ENCODE measurements at places on chromosomes 13 and 19. TPM values are rescaled to one million over a fixed set of nuclear protein-coding genes. Genes with fewer than 3 reads are reported as not detected.

- DNase-seq = no peak
Measured at GRCh38 chr13:33227927-33228647, 57.5 kb downstream of the STARD13 start.

KLC3 gene
- total RNA-seq = 0.08 TPM

PRDX2 gene
- 1,737 TPM for total RNA-seq

GPR12 gene
- not detected for total RNA-seq

GRCh38 chr13:66069570-66069969 is 1160.6 kb downstream of the PCDH9 start:
- no peak for DNase-seq

- no peak for DNase-seq
Measured at GRCh38 chr13:27927444-27928352, 7.9 kb downstream of the PDX1 start.

GRCh38 chr19:14405380-14405757 is 13.8 kb downstream of the DDX39A start:
- DNase-seq = no peak

All from liver (tissue), 10 donors.